Osteocyte (in vitro differentiated cells): ENCODE measurements at places on chromosomes 4 and X. TPM values are rescaled to one million over a fixed set of nuclear protein-coding genes. Genes with fewer than 3 reads are reported as not detected.

DNA sequence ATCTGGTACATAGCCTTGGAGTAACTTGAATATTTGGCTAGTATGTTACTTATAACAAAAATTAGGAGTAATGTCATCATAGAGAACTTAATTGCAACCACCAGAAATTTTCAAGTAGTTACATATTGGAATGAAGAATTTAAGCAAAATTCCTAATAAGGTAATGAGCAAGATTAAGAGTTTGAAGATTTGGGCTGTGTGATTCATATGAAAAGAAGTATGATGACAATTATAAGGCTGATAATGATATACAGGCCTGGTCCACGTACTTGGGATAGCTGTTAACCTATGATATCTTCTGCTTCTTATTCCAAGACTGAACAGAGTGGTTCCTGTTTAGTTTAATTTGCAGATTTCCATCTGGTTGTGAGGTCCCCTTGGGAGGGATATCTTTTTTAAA is 463.9 kb downstream of the RAPGEF2 start:
- DNase-seq, result no peak

GRCh38 chrX:69116077-69116476 is 49.2 kb downstream of the PJA1 start:
- no peak for DNase-seq

DNA sequence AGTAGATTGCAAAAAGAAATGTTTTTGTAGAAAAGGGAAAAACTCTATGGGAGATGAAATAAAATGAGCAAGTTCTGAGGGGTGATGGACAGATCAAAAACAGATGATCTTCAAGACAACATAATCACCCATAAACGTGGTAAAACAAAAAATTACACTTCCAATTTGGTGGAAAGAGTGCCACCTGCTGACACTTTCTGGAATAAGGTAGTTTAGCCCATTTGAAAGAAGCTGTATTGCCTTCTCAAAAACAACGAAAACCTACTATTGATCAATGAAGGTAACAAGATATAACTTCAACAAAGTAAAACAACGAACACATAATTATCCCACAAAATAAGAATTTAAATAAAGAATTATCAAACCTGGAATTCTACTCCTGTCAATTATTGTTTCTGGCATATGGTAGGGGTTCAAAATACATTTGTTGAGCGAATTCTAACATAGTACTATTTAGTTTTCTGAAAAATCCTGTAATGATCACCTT is 2.5 kb downstream of the COQ2 start:
- DNase-seq, result no peak

PPP4R3C gene
- not detected in 2 replicates for total RNA-seq

GCNA gene
- 4.4 and 4.6 TPM in 2 replicates for total RNA-seq

GRCh38 chrX:124931241-124931640 is 388.4 kb upstream of the TEX13C start:
- no peak for DNase-seq

DNA sequence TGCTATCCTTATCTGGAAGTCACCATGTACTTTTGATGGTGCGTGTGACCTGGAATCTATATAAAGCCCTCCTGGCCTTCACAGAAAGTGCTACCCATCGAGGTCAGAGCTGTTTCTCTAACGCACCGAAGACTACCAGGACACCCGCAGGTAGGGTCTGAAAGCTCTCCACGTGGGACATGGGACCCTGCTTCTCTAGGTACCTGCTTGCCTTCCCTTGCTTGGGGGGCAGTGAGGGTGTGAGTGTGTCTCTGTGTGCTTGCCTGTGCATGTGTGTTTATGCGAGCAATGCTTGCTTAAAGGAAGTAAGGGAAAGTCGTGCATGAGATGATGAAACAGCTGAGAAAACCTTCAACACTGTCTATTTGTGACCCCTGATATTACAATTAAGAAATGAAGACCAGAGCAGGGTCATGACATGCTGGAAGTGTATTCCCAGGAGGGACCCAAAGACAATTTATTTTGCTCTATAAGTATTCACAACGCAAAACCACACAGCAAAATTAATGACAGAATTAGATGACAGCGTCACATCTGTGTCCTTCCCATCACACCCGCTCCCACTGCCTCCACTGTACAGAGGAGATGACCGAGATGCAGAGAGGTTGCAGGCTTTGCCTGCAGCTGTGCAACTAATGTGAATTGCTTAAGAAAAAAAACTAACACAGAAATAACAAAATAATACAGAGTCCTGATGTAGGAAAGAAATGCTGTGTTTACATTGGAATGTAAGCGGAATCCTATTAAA is 76.4 kb upstream of the HELT start:
- peak; percentile 69 for DNase-seq

GRCh38 chr4:139943277-139943676 is 210.7 kb downstream of the MAML3 start:
- DNase-seq, result no peak

AVPR2 gene
- not detected in 2 replicates for total RNA-seq

C4orf46 gene
- 8.3 and 9.7 TPM in 2 replicates for total RNA-seq

TRIML2 gene
- not detected in 2 replicates for total RNA-seq

GRCh38 chr4:13168326-13168725 is 315.8 kb downstream of the RAB28 start:
- DNase-seq, result no peak

DNA sequence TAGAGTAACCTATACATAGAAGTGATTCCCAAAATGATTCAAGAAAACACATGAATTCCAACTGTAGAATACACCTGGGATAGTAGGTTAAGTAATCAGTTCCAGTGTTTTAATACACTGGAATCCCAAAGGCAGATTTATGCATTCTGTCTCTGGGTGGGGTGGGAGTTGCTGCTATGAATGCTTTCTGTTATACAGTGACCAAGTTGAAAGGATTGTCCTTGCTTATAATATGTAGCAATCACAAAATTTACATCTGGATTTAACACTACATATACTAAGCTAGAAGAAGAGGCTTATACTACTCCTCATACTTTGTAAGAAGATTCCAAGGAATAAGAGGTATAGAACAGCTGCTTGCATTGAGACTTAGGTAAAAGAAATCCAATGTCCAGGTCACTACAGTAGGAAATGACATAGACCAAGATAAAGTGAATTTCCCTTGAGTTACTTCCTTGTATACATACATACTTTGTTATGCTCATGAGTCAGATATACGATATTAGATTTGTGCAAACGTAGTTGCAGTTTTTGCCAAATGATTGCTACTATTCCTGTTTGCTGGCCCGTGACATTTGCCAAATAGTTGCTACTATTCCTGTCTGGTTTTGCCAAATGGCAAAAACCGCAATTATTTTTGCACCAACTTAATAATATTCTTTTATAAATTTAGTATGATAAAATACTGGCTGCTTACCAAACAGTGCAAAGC is 210.5 kb upstream of the DIAPH2 start:
- DNase-seq, result no peak

- no peak for DNase-seq
Observed at GRCh38 chr4:43251841-43252240, 359.3 kb downstream of the GRXCR1 start.

AKAP4 gene
- not detected in 2 replicates for total RNA-seq

GRCh38 chr4:168421671-168422070 is 58.6 kb downstream of the DDX60L start:
- DNase-seq, result no peak

DNA sequence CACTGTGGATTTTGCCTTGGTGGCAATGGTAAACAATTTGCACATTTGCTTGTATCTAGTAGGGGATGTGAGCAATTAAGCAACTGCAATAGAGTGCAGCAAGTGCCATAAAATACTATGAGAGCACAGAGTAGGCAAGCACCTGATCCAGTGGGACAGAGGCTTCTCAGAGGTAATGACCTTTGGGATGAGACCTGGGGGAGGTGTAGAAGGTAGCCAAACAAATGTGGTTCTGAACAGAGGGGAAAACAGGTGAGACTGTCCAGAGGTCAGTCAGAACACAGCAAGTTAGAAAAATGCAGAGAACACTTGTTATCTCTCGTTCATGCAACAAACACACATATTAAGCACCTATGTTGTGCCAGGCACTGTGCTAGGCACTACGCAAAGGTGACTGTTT is 21.4 kb upstream of the ANK2 start:
- no peak for DNase-seq

XAGE2 gene
- total RNA-seq, result not detected in 2 replicates

MAGEA12 gene
- not detected in 2 replicates for total RNA-seq

- no peak for DNase-seq
Observed at GRCh38 chr4:111400741-111401140, 744.5 kb upstream of the FAM241A start.

DNA sequence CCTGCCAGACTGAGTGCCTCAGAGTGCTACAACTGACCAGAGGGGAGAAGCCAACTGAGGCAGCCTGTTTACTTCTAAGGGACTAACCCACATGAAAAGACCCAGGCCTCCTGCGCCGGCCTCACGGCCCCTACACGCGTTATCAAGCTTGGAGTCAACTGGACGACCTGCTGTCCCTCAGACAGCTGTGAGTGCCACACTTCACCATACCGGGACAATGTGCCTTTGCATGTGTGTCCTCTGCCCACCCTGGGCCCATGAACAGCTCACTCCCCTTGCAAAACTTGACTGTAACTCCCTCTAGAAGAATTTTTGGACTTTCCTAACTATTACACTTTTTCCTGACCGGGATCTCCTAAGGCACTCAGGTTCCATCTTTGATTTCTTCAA is 1.8 kb downstream of the NOP14 start:
- no peak for DNase-seq

FGFBP2 gene
- total RNA-seq, result not detected in 2 replicates

RNF150 gene
- 56.2 and 56.5 TPM in 2 replicates for total RNA-seq

GRCh38 chrX:136303041-136303440 is 2.3 kb downstream of the ADGRG4 start:
- no peak for DNase-seq

PITX2 gene
- total RNA-seq, result not detected in 2 replicates

DNA sequence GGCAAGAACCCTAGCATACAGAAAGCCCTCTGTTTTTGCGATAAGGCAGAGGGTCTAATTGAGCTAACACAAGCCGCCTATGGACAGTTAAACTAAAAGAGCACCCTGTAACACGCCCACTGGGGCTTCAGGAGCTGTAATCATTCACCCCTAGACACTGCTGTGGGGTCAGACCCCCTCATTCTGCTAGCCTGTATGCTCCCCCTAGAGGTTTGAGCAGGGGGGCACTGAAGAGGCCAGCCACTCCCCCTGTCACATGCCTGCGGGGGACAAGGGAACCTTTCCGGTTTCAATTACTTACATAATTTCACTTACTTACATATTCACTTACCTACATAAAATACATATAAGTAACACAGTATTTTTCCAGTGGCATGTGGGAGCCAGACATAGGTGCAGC is 469.5 kb upstream of the FAM241A start:
- no peak for DNase-seq

- DNase-seq, result no peak
Observed at GRCh38 chr4:10403633-10404445, 53.4 kb downstream of the ZNF518B start.

- DNase-seq, result no peak
Observed at GRCh38 chrX:146433771-146434170, 375.8 kb upstream of the CXorf51B start.

- no peak for DNase-seq
Observed at GRCh38 chr4:38091636-38092035, 131.4 kb downstream of the PTTG2 start.
